ENCODE measurements at places on chromosomes 7 and 10.

- no peak for DNase-seq
Measured at GRCh38 chr7:44671069-44671468, 64.6 kb downstream of the OGDH start.

- DNase-seq: no peak
Measured at GRCh38 chr7:42381161-42381560, 144.2 kb upstream of the GLI3 start.

GRCh38 chr10:17062955-17063484 lies 66.6 kb downstream of the CUBN start:
- no peak for DNase-seq

DNA sequence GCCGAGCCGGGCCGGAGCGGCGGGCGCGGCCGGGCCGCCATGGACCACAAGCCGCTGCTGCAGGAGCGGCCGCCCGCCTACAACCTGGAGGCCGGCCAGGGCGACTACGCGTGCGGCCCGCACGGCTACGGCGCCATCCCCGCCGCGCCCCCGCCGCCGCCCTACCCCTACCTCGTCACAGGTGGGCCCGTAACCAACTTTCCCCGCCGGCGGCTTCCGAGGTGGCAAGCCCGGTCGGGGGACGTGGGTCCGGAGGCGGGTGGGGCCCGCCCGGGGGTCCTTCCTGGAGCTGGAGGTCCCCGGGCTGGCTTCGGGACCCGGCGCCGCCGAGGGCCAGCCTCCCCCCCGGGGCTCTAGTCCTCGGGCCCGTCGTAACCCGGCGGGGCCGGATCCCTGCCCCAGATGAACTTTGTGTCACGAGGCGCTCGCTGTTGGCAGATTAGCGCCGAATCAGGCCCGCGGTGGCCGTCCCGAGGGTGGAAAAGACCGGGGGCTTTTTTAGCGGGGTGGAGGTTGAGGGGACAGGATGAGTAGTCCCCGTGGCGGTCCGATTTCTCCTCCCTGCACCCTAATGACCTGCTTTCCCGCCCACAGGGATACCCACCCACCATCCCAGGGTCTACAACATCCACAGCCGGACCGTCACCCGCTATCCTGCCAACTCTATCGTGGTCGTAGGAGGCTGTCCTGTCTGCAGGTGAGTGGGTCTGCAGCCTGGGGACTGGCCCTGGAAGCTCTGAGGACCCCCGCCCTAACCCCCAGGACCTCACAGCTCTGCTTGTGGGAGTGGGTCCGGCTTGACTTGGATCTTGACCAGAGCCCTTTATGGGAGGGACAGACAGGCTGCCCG lies 496 bp downstream of the BRI3 start:
- DNase-seq: no peak

DNA sequence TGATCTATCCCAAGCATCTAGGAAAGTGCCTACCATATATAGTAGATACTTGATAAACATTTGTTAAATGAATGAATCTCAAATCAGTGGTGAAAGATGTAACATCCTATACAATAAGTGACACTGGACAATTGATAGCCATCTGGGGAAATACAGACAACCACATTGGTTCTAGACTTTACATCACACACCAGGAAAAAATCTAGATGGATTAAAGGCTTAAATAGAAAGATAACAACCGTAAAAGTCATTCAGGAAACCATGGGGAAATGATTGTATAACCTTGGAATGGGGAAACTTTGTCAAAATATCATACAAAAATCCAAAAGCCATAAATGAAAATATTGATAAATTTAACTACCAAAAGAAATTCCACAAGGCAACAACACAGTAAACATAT lies 7.0 kb upstream of the GARIN1A start:
- no peak for DNase-seq

- no peak for DNase-seq
Measured at GRCh38 chr10:103800789-103801540, 54.4 kb downstream of the SH3PXD2A start.

- DNase-seq: no peak
Measured at GRCh38 chr10:3354174-3354900, 181.8 kb upstream of the PITRM1 start.

DNA sequence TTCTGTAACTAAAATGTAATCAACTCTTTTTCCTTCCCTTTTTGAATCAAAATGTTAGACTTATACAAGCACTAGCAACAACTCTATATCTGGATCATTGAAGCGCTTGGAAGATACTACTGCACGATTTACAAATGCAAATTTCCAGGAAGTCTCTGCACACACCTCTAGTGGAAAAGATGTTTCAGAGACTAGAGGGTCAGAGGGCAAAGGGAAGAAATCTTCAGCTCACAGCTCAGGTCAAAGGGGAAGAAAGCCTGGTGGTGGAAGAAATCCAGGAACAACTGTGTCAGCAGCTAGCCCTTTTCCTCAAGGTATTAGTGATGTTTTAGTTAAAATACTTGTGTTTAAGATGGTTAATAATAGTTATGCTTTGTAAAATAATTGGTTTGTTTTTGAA lies 136.4 kb downstream of the MLLT10 start:
- no peak for DNase-seq

DNA sequence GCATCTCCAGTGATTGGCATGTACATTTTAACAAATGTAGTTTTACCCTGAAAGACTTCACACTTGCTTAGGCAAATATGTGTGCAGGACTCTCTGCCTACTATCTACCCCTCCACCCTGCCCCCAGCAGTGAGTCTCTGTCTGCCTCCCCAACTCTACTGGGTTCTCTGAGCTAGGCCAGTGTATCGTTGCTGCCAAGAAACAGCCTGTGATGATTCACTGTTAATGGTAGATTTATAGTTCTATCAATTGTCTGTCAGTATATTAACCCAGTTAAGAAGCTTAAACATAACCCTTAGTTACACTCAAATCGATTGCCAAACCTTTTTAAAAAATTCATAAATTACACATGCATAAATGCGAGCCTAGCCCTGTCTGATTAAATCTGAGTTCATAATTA lies 137.0 kb downstream of the SND1 start:
- DNase-seq: no peak

DNA sequence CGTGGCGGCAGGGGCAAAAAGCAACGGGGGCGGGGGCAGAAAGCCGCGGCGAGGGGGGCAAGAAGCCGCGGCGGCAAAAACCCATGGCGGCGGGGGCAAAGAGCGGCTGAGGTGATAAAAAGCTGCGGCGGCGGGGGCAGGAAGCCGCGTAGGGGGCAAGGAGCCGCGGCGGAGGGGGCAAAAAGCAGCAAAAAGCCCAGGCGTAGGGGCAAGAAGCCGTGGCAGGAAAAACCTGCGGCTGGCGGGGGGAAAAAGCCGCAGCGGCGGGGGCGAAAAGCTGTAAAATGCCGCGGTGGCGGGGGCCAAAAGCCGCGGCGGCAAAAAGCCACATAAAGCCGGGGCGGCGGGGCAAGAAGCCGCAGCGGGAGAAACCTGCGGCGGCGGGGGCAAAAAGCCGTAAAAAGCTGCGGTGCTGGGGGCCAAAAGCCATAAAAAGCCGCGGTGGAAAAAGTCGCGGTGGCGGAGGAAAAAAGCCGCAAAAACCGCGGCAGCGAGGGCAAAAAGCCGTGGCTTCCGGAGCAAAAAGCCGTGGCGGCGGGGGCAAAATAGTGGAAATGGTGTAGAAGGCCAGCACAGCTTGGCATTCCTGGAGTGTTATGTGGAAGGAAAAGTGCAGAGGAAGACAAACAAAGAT lies 487.8 kb downstream of the ZNF33B start:
- DNase-seq: no peak

- DNase-seq: peak; percentile 32
Measured at GRCh38 chr10:30687698-30688213, 58.2 kb upstream of the LYZL2 start.

DNA sequence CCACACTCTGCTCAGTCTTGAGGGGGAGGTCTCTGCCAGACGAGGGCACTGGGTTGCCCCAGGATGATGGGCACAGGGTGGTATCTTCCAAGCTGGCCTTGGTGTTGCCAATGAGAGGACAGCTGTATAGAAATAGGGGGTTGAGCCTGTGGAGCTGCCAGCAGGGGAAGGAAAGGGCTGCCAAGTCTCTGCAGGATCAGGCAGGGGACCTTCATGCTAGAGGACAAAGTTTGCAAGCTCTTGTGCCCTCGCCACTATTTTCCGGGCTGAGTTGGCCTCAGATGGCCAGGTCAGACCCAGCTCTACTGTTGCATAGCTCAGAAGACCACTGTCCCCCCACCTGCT lies 68.7 kb downstream of the ARHGAP22 start:
- DNase-seq: no peak

DNA sequence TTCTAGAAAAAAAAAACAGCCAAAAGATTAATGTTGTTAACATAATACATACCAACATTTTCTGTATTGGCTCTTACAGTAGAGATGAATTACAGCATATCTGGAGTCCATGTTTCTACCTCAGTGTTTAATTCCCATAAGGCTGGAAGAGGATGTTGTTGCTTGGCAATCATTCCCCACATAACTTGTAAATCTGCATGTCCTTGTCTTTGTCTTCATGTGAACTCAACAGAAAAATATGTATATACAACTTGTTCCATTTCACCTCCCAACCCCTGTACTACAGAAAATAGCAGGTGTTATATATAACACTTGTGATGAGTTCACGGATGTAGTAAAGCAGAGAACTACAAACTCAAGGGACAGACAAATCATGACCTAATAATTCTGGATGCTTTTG lies 160.9 kb upstream of the SEMA3C start:
- DNase-seq: no peak

GRCh38 chr7:98348726-98349474 lies 52.0 kb downstream of the BAIAP2L1 start:
- no peak for DNase-seq

- DNase-seq: no peak
Measured at GRCh38 chr10:24254180-24254579, 45.2 kb downstream of the KIAA1217 start.

GRCh38 chr10:73581918-73582317 lies 9.2 kb downstream of the USP54 start:
- DNase-seq: no peak
